ENCODE measurements at places on chromosomes 2 and 18. TPM values are rescaled to one million over a fixed set of nuclear protein-coding genes. Genes with fewer than 3 reads are reported as not detected.

Gene TMEFF2
- total RNA-seq = not detected

Gene NIF3L1
- 25.7 TPM for total RNA-seq

Gene CDH2
- total RNA-seq = not detected

GRCh38 chr18:4847056-4847455, 350.0 kb downstream of the AKAIN1 start:
- no peak overlapping the region for H3K4me3 ChIP-seq
- H3K27me3 ChIP-seq = no peaks in the 10 kb centered on the region
- H3K4me1 ChIP-seq = no peaks in the 10 kb centered on the region
- no peaks in the 10 kb centered on the region for H3K36me3 ChIP-seq
- H3K27ac ChIP-seq = no peak overlapping the region

GRCh38 chr18:51185075-51185474, 12.4 kb downstream of the MEX3C start:
- H3K27me3 ChIP-seq = no peaks in the 10 kb centered on the region
- H3K4me1 ChIP-seq = peaks cover 58% of the 10 kb centered on the region
- peaks cover 4% of the 10 kb centered on the region for H3K36me3 ChIP-seq
- H3K27ac ChIP-seq = no peak overlapping the region

GRCh38 chr2:152415231-152415642, 80.3 kb downstream of the FMNL2 start:
- H3K27ac ChIP-seq = no peak overlapping the region
- H3K27me3 ChIP-seq = no peaks in the 10 kb centered on the region
- H3K36me3 ChIP-seq = no peaks in the 10 kb centered on the region
- DNase-seq = no peak
- H3K4me3 ChIP-seq = no peak overlapping the region

DNA sequence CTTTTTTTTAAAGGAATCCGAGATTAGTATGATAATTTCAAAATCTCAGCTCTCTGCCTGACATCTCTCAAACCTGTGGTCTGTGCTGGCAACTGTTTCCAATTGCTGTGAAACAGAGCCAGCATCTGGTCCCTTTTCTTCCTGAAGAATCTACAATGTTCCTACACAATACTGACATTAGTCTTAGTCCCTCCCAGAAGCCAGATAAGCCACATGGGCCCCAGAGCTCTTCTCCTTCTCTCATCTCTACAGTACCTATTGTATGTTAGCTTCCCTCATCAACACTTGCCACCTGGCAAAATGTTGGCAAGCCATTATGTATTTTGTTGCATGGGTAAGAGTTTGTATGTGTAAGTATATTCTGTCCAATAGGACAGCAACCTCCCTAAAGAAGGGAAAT, 62.9 kb upstream of the CDKL4 start:
- H3K4me1 ChIP-seq = no peaks in the 10 kb centered on the region
- no peak overlapping the region for H3K27ac ChIP-seq
- no peak overlapping the region for H3K4me3 ChIP-seq
- no peaks in the 10 kb centered on the region for H3K36me3 ChIP-seq
- no peaks in the 10 kb centered on the region for H3K27me3 ChIP-seq
- DNase-seq = no peak

- no peak overlapping the region for H3K4me3 ChIP-seq
- H3K27me3 ChIP-seq = no peaks in the 10 kb centered on the region
- DNase-seq = no peak
- no peaks in the 10 kb centered on the region for H3K36me3 ChIP-seq
- no peak overlapping the region for H3K27ac ChIP-seq
- no peaks in the 10 kb centered on the region for H3K4me1 ChIP-seq
Observed at GRCh38 chr2:151900331-151900730, 72.1 kb upstream of the ARL5A start.

GRCh38 chr18:63603355-63603754, 16.2 kb downstream of the SERPINB13 start:
- no peak overlapping the region for H3K4me3 ChIP-seq
- H3K36me3 ChIP-seq = no peaks in the 10 kb centered on the region
- no peak for DNase-seq

Gene DPP10
- not detected for total RNA-seq

DNA sequence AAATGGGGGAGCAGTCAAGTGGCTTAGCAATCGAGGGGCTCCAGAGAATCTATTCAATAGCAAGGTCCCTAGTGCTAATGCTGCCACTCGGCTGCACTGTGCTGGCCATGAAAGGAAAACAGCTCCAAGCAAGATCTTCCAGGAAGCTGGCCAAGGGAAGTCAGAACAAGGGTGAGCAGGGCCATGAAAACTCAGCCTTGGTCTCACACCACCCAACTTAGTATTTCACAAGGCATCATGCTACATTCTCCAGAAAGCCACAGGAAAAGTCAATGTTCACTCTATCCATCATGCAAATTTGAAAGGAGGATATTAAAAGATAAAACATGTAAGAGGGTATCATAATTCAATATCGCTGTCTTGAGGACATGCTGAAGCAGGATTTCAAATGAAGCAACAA, 35.7 kb downstream of the NRP2 start:
- no peak for DNase-seq
- H3K36me3 ChIP-seq = no peaks in the 10 kb centered on the region
- no peak overlapping the region for H3K4me3 ChIP-seq
- no peak overlapping the region for H3K27ac ChIP-seq

GRCh38 chr18:29496152-29496680, 1319.3 kb upstream of the CDH2 start:
- no peaks in the 10 kb centered on the region for H3K4me1 ChIP-seq
- H3K27ac ChIP-seq = no peak overlapping the region
- no peaks in the 10 kb centered on the region for H3K27me3 ChIP-seq
- H3K36me3 ChIP-seq = no peaks in the 10 kb centered on the region
- no peak for DNase-seq
- no peak overlapping the region for H3K4me3 ChIP-seq

Gene ZNF512
- total RNA-seq = 20.6 TPM

Gene ABI2
- total RNA-seq = 29.2 TPM

Gene NCKAP5
- not detected for total RNA-seq

Gene GPAT2
- total RNA-seq = 36.2 TPM

DNA sequence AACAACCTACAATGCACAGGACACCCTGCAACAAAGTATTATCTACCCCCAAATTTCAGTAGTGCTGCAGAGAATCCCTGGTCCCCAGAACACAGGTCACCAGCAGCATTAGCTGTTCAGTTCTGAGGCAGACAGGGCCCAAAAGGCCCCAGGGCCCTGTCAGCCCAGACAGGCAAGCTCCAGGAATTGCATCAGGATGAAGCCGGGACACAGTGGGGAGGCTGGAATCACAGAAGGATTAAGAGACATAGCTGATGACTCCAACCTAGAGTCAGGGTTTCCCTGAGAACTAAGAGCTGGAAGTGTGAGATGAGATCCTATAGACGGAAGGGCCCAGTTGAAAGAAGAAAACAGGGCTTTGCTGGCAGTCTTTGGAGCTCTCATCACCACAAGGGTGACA, 148.1 kb downstream of the GALNT14 start:
- H3K4me1 ChIP-seq = no peaks in the 10 kb centered on the region
- H3K27me3 ChIP-seq = no peaks in the 10 kb centered on the region
- H3K36me3 ChIP-seq = no peaks in the 10 kb centered on the region
- no peak overlapping the region for H3K27ac ChIP-seq
- no peak for DNase-seq

GRCh38 chr2:36373149-36373926, 17.8 kb downstream of the CRIM1 start:
- no peaks in the 10 kb centered on the region for H3K4me1 ChIP-seq
- H3K4me3 ChIP-seq = no peak overlapping the region
- H3K27me3 ChIP-seq = no peaks in the 10 kb centered on the region
- no peak for DNase-seq

Gene NCK2
- total RNA-seq = 72.4 TPM

Gene ERFE
- total RNA-seq = not detected

Measured in CD8-positive, alpha-beta memory T cell (primary cell).